ENCODE measurements at places on chromosomes 6 and 20. TPM values are rescaled to one million over a fixed set of nuclear protein-coding genes. Genes with fewer than 3 reads are reported as not detected.

DNA sequence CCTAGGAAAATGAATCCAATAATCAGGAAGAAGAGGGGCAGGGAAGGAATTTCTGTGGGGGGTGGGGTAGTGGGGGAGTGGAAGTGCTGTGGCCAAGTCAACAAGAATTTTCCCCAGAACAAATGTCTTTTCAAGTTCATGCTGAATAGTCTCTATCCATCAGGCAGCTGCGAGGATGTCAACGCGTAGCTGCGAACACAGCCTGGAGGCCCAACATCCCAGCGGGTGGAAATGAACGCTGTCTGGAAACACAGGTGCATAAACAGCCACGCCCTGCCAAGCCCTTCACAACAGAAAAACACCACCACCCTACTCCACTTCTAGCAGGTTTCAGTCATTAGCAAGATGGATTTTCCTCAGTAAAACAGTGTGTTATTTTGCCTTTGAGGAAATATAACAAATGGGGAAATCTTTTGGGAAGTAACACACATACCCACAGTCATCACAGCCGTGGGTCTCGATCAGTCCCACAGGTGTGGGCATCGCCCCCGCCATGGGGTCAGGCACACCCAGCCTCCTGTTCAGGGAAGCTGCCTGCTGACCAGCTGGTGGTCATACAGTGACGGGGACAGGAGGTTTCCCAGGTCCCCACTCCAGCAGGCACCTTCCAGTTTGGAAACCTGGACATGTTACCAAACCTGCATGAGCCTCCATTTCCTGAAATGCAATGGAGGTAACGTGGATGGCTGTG, 112.1 kb upstream of the THBS2 start:
- no peak for DNase-seq

DNA sequence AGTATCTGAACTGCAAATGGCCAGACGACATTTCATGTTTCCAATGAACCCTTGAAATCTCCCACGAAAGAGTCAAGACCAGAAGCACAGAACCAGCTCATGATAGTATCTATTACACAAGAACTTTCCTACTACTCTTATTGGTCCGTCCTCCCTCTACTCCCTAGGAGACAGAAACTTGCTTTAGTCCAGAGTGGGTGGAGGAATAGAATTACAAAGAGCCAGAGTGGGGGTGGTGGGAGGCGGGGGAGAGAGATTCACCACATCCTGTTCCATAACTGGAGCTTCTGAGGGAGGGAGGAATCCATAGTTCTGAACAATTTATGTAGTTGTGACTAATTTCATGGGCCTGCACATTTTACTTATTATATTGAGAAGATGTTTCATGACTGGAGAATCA, 18.5 kb upstream of the WFDC10A start:
- DNase-seq, result no peak

- DNase-seq, result no peak
Measured at GRCh38 chr6:80547827-80548226, 441.4 kb downstream of the BCKDHB start.

- no peak for DNase-seq
Measured at GRCh38 chr20:37447688-37448087, 73.4 kb upstream of the NNAT start.

GRCh38 chr6:5034328-5034727, 30.5 kb upstream of the RPP40 start:
- DNase-seq, result peak; percentile 18

GRCh38 chr20:4835244-4836177, 113.8 kb downstream of the PRND start:
- peak; percentile 72 for DNase-seq

GRCh38 chr20:43450841-43451799, 6.6 kb upstream of the SRSF6 start:
- no peak for DNase-seq

- no peak for DNase-seq
Measured at GRCh38 chr6:42274898-42275297, 57.2 kb upstream of the MRPS10 start.

GRCh38 chr6:166461821-166462460, 79.2 kb upstream of the MPC1 start:
- no peak for DNase-seq

DNA sequence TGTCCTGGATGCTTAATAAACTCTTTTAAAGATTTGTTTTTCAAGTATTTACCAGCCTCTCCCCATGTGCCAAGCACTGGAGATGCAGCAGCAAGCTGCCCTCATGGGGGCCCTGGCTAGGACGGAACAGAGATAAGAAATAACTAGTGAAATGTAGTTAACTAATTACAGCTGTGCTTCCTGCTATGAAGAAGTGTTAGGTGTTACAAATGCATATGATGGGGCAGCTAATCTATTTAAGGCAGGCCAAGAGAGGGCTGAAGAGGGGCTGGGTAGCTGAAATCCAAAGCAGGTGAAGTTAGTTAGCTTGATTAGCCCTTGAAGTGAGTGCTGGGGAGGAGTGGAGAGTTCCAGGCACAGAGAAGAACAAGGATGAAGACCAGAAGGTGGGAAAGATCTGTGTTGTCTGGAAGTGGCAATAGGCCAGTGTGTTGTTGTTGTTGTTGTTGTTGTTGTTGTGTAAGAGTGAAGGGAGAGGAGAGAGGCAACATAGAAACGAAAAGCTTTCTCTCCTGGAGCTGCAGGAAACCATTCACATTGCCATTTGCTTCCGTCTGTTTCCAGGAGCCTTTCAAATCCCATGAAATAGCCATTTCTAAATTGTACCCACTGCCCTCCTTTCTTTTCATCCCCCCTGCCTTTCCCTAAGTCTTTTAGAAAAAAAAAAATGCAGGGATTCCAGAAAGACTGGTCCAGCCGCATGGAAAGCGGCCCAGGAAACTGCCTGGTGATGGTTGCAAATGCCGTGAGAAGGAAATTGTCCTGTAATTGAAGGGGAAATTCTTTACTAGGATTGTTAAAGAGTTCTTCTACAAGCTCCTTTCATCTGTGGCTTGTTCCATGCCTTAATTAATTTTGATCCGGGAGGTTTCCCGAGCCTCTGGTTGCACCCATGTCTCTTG, 119.6 kb downstream of the TFAP2C start:
- DNase-seq, result no peak

- DNase-seq, result no peak
Measured at GRCh38 chr6:70563530-70563929, 3.2 kb upstream of the SDHAF4 start.

GRCh38 chr6:159399751-159400221, 230.6 kb downstream of the FNDC1 start:
- DNase-seq, result no peak

GRCh38 chr6:137097057-137097456, 52.3 kb upstream of the IL20RA start:
- no peak for DNase-seq

DNA sequence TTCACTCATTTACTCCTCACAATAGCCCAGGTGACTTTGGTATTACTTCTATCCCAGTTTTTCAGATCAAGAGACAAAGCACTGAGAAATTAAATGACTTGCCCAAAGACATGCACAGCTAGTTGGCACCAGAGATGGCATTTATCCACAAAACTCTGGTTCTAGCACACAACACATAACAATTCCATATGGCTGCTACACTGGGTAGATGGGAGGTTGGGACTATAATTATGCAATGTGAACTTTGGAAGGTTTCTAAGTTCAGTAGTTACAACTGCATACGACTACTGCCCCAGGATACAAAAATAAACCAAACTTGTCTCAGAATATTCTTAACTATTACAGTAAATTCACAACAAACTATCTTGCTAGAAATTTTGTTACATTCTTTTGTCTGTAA, 54.2 kb upstream of the MLIP start:
- DNase-seq, result no peak

GRCh38 chr20:21981179-21981578, 275.7 kb downstream of the PAX1 start:
- no peak for DNase-seq

DNA sequence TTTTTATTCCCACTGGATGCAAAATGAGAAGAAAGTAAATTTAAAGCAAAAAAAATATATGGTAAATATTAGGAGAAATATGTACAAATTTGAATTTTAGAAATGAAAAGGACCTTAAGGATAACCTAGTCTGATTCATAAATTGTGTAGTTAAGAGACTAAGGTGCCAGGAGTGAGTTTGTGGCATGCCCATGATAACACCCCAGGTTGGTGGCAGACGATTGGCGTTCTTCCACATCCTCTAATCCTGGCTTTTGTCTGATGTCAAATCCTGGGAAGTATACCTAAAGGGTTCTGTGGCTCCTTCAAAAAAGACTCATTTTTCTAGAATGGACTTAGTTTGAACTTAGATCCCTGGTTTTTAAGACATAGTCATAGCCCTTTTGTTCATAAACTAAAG, 62.2 kb downstream of the SAMD5 start:
- DNase-seq, result no peak

GRCh38 chr6:111274593-111275217, 187.4 kb downstream of the SLC16A10 start:
- no peak for DNase-seq

- no peak for DNase-seq
Measured at GRCh38 chr20:57180954-57181353, 85.5 kb downstream of the BMP7 start.

DNA sequence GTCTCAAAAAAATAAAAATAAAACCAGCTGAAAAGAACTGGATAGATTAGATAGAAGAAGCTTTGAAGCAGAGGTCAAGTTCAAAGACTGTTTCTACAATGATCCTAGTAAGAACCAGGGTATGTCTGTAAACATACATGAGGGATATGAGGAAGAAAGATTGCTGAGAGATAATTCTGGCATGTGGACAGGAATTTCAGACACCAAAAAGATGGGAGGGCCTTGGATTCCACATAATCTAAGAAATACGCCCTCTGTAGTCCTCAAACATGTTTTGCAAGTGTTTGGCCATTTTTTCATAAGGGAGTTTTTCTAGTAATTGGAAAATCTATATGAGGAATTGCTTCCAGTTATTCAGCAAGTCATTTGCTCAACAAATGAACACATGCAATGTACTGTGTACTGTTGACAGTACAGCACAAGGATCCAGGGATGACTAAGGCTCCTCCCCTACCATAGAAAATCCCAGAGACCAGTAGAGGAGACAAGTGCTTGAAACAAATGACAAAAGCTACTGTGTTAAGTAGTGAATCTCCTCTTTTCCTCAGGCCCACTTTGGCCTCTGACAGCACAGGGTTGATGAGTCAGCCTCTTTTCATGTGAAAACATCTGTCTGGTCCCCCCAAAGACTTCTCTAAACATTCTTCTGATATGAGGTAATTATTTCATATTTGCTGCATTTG, 795.9 kb downstream of the MAFB start:
- DNase-seq, result no peak

- no peak for DNase-seq
Measured at GRCh38 chr6:109058620-109059019, 36.0 kb downstream of the SESN1 start.

DNA sequence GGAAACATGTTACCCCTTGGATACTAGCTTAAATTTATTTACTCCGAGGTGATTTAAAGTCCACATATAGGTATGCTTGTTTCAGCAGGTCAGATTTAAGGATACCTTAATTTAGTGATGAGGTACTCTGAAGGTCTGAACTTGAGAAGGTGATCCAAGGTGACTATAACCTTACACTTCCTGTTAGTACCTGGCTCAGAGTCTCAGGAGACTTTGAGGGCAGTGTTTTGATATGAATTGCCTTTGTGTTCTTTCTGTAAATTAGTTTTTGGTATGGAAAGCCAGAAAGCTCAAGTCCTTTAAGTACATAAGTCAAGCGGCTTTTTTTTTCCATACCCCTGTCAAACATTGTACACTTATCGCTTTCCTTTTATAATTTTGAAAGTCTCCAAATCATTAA, 489.0 kb downstream of the CDKAL1 start:
- no peak for DNase-seq

- DNase-seq, result no peak
Measured at GRCh38 chr20:58374906-58375758, 13.9 kb upstream of the VAPB start.

- DNase-seq, result no peak
Measured at GRCh38 chr20:38418509-38419204, 16.5 kb downstream of the SNHG17 start.

- no peak for DNase-seq
Measured at GRCh38 chr6:29602564-29603361, 17.8 kb downstream of the OR2H2 start.

GRCh38 chr20:47438464-47439381, 63.0 kb upstream of the NCOA3 start:
- DNase-seq, result no peak

- no peak for DNase-seq
Measured at GRCh38 chr20:23302801-23303200, 47.8 kb upstream of the NXT1 start.

DNA sequence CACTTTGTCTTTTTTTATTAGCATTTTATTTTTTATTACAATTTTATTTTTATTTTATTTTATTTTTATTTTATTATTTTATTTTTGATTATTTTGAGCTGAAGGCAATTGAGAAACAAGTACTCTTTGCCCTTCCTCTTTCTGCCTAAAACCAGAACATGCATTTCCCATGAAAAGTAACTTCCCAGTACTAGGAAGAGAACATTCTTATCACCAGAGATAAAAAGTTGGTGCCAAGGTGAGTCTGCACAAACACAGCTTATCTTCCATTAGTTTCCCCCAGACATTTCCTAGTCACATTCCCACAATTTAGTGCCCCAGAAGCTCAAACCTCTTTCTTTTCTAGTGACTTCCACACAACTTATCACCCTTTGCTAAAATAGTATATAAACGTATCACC, 84.8 kb downstream of the CD24 start:
- DNase-seq, result no peak

GRCh38 chr20:57842720-57843119, 132.9 kb upstream of the PMEPA1 start:
- no peak for DNase-seq

DNA sequence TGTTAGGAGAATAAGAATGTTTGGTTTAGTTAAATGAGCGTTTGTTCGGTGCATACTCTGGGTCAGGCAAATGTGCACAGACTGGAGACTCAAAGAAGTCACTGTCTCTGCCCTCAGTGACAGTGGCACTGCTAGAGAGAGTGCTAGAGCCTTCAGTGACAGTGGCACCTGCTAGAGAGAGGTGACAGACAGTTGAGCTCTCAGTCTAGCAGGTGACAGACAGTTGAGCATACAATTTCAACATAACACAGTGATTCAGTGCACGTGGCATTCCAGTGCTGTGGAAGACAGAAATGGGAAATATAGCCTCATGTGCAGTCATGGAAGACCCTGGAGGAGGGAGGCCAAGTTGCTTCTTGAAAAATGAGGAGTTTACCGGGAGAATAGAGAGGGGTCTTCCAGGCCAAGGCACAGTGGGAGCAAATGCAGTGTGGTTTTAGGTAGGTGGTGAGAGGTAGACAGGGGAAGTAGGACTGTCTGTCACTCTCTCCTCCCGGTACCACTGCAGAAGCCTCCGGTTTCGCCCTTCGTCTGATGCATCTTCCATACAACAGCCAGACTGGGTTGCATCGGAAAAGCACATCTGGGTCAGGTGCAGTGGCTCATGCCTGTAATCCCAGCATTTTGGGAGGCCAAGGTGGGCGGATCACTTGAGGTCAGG, 107.9 kb upstream of the CLDN20 start:
- no peak for DNase-seq

The PSORS1C2 gene
- 5.2 TPM for total RNA-seq

The LST1 gene
- 21.4 TPM for total RNA-seq

The PTCHD4 gene
- 0.32 TPM for total RNA-seq

The KCNS1 gene
- not detected for total RNA-seq

The WFDC5 gene
- not detected for total RNA-seq

The TRIM15 gene
- total RNA-seq, result not detected

The ABCC10 gene
- total RNA-seq, result 4.6 TPM

The CPNE1 gene
- total RNA-seq, result 208 TPM

The NNAT gene
- total RNA-seq, result not detected

The PROKR2 gene
- total RNA-seq, result not detected

The LAMA2 gene
- total RNA-seq, result 45.2 TPM

The ISM1 gene
- total RNA-seq, result 60.1 TPM

The R3HDML gene
- not detected for total RNA-seq

The DDO gene
- 0.32 TPM for total RNA-seq

The FBXO30 gene
- total RNA-seq, result 1.2 TPM

The FRK gene
- total RNA-seq, result 8.4 TPM
